AG08395 (cell line): ENCODE measurements at places on chromosomes 1 and 21.
A peak's percentile ranks its signal among the peaks of the same experiment; 100 is the strongest.

GRCh38 chr1:15153842-15154479 is 414 bp downstream of the TMEM51 start:
- peak; percentile 67 for DNase-seq

- DNase-seq: no peak
These were observed 60.5 kb downstream of the RHBG start for GRCh38 chr1:156429313-156430060.

GRCh38 chr1:13908128-13908527 is 208.1 kb downstream of the PRDM2 start:
- no peak for DNase-seq

DNA sequence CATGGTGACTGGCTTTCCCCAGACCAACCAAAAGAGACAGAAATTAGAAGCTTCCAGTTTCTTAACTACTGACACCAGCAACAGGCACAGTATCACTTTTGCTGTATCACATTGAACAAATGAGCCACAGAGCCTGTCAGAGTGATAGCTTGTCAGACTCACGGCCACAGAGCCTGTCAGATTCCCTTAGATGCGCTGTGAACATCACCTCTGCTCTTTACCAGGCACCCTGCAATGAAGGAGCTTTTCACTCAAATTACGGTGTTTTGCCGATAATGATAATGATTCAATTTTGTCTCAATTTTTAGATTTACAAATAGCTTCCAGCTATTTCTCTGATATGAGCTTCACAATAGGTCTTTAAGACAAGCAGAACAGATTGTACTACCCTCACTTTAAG is 107.9 kb upstream of the GNG12 start:
- no peak for DNase-seq

GRCh38 chr1:229999004-229999670 is 67.9 kb upstream of the GALNT2 start:
- no peak for DNase-seq

GRCh38 chr1:185608177-185608576 is 126.0 kb upstream of the HMCN1 start:
- no peak for DNase-seq

DNA sequence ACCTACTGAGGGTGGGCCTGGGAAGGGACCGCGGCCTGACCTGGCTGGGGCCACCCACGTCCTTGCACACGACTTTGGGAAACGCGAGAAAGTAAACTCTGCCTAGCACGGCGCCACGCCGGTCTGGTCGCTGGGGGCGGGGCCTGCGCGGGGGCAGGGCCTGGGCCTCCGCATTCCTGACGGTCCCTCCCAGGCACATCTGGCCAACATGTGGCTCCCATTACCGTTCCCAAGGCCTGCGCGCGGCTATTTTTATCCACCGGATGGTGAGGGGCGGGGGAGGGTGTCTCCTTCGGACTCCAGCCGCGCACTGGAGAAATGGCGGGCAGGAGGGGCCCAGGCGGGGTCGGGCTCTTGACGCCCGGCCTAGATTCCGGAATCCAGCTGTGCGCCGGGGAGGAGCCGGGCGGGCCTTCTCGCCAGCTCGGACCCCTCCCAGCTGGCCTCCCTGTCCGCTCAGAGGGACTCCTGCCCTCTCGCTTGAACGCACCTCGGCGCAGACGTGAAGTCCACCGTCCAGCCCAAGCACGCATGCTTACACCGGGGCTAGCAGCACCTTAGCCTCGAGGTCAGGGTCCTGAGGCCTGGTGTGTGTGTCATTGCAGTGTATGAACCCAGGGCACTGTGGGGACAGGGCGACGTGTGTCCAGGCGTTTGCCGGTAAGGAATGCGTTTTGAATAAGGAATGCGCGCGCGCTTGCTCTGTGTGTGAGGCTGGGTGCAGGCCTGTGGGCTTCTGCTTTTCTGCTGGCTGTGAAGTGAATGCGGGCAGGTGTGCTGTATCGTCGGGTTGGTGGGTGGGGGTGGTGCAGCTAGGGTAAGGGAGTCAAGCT is 2.1 kb downstream of the EVA1B start:
- DNase-seq: peak; percentile 93

- peak; percentile 37 for DNase-seq
These were observed 192.0 kb downstream of the SDCCAG8 start for GRCh38 chr1:243447844-243448243.

- DNase-seq: no peak
These were observed 149.4 kb upstream of the ZC3H12A start for GRCh38 chr1:37325010-37325409.

DNA sequence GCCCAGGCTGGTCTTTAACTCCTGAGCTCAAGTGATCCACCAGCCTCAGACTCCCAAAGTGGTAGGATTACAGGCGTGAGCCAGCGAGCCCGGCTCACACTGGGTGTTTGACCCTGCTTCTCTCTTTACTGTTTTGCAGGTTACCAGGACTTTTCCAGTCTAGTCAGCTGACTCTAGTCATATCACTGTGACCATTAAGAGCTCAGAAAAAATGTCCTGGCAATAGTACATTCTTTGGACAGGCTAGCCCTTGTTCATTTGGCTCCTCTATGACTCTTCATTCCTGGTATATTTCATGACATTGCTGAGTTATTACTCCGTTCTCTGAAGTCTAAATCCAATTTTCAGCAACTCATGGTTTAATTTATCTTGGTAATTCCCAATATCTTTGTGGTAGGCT is 8.0 kb upstream of the CA6 start:
- no peak for DNase-seq

- peak; percentile 55 for DNase-seq
These were observed 116.2 kb downstream of the HMCN1 start for GRCh38 chr1:185850366-185850765.
